Spleen (tissue), 13 donors: ENCODE measurements at places on chromosomes 5 and 9. TPM values are rescaled to one million over a fixed set of nuclear protein-coding genes. Genes with fewer than 3 reads are reported as not detected.
A peak's percentile ranks its signal among the peaks of the same experiment; 100 is the strongest.

GRCh38 chr9:89793551-89793950 lies 188.7 kb downstream of the GADD45G start:
- DNase-seq: peak; percentile 28

DNA sequence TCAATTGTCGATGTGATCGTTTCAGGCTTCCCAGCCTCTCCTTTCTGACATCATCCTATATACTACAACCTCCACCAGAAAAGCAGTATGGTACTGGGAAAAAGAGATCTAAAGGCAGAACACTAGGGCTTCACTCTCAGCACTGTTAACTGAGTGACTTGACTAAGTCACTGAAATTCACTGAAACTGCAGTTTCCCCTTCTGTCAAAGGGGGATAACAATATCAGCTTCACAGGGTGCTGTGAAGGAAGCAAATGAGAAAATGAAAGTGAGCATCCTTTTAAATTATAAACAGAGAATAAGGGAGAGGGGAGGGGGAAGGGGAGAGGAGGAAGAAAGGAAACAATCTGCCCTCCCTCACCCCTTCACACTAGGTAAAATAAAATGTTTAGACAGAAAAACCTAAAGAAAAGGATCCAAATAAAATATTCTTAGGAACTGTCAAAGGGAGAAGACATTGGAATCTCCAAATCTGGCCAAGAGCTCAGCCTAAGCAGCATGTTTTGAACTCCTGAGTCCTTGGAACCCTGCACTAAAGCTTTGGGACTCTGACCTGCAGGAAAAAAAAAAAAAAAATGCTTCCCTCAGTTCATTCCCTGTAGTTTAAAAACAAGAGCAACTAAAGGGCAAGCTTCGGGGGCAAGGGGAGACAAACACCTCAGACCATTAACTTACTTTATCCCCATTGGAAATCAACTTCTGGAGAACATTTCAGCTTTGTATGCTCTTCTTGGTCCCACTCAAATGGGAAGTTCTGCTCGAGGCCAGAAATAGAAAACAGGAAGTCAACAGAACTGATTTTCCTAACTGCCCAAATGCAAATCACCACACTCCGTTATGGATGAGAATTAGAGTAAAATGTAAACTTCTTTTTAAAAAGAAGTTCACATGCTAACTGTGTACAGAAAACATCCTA lies 178.3 kb downstream of the DEPDC1B start:
- DNase-seq: no peak

DNA sequence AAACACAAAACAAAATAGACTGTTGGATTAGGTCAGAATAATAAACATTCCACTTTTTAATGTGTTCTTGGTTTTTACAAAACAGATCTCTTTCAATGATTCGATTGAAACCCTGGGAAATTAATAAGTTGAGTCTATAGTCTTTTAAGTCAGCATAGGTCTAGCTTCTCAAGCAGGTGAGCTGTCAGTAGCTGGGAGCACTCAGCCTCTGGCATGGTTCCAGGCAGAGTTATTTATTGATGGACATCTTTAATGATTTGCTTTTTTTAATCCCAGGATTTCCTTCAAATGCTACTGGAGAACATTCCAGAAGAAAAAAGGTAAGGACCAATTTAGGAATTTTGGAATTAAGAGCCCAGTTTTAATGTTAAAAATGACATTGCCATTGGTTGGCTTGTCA lies 241.0 kb downstream of the AOPEP start:
- no peak for DNase-seq

DNA sequence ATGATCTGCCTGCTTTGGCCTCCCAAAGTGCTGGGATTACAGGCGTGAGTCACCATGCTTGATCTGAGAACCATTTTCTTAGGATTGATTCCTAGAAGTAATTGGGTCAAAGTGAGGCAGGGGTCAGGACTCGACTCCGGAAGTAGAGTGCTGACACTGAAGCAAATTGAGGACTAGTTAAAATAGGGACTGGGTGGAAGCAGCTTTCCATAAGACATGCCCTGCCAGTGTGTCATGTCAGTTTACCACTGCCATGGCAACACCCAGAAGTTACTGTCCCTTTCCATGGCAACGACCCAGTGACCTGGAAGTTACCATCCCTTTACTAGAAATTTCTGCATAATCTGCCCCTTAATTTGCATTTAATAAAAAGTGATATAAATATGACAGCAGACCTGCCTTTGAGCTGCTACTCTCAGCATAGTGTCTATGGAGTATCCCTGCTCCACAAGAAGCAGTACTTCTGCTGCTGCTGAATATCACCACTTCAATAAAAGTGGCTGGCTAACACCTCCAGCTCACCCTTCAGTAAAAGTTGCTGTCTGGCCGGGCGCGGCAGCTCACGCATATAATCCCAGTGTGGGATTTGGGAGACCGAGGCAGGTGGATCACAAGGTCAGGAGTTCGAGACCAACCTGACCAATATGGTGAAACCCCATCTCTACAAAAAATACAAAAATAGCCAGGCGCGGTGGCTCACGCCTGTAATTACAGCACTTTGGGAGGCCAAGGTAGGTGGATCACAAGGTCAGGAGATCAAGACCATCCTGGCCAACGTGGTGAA lies 47.8 kb upstream of the JADE2 start:
- peak; percentile 33 for DNase-seq

DNA sequence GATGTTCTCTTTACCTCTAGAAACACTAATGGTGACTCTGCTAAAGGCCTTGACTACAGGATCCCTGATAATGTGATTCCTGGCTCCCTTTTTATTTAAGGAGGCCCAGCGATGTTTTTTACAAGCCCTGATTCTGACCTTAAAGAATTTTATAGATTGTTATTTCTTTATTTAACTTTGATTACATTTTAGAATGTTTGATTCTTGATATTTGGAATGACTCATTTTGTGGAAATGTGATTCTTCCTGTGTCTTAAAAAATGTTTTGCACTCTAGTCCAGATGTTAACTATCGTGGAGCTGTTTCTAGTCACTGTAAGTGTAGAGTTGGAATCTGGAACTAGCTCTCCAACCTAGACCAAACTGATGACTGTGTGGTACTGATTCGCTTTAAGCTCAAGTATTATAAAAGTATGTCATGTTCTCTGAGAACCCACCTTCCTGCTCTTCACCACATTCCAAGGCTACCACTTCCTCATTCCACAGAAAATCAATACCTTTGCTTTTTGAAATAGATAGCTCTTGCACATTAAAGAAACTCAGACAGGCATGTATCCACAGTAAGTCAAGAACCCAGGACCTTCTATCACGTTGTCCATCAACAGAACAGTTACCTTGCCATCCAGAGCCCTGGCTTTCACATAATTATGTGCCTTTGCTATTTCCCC lies 65.2 kb downstream of the JMY start:
- DNase-seq: no peak

DNA sequence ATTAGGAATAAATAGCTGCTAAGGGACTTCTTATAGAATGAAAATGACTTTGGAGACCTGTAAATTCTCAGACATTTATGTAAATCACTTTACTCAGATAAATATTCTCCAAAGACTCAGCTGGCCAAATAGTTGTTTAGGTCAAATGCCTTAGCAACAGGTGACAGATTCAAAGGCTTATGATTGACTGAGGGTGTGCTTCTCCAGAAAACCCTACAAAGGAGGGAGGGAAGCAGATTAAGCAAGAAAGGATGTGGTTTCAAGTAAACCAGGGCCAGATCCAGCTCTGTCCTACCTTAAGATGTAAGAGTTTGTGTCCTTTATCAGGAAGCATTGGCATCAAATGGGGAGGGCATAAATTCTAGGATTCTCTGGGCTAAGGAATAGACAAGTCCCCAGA lies 433.0 kb downstream of the TLE1 start:
- DNase-seq: no peak

GRCh38 chr5:27241564-27242257 lies 203.3 kb upstream of the CDH9 start:
- DNase-seq: no peak

GRCh38 chr5:119470851-119471451 lies 18.7 kb downstream of the HSD17B4 start:
- no peak for DNase-seq

DNA sequence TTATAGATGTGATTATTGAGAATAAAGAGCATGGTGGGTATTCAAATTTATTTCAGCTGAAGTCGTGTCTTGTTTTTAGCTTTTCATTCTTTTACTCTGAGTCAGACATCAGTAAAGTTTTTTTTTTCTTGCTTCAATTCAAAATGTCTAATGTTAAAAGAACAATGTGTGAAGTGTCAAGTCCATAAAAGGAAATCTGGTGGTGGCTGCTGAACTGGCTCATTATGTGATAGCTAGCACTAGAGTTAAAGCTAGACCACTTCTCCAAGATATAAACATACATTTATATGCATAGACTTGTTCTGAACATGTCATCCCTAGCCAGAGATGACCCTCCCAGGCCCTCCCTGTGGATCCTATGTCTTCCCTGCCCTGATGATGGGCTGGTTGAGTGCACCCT lies 338.3 kb downstream of the RAB3C start:
- DNase-seq: no peak

- no peak for DNase-seq
Measured at GRCh38 chr5:143791848-143792731, 19.9 kb upstream of the HMHB1 start.

GRCh38 chr9:100277166-100277979 lies 75.4 kb downstream of the TEX10 start:
- no peak for DNase-seq

DNA sequence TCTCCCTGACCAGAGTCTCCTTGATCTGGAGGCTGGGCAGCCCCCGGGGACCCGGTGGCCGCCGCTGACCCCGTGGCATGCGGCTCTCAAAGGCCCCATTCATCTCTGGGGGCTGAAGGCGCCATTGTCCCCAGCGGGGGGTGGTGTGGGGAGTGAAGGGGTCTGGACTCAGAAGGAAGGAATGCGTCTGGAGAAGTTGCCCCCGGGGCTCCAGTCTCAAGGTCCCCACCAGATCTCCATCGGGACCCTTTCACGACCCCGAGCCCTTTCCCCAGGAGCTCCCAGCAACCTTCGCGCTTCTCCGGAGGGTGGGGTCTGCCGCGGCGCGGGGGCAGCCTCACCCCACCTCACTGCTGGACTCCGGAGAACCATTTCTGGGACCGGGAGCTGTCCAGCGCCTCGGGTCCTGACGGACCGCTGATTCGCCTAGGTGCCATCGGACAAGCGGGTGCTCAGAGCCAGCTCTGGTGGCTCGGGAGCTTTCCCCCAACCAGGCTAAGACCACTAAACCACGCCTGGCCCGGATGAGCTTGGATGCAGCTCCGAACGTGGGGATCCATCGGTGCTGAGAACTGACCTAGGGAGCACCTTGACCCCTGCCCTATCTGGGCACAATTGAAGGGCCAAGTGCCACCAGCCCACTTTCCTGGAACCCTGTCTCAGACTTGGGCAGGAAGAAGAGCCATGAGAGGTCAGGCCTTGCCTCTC lies 5.1 kb upstream of the PCDH1 start:
- DNase-seq: no peak

DNA sequence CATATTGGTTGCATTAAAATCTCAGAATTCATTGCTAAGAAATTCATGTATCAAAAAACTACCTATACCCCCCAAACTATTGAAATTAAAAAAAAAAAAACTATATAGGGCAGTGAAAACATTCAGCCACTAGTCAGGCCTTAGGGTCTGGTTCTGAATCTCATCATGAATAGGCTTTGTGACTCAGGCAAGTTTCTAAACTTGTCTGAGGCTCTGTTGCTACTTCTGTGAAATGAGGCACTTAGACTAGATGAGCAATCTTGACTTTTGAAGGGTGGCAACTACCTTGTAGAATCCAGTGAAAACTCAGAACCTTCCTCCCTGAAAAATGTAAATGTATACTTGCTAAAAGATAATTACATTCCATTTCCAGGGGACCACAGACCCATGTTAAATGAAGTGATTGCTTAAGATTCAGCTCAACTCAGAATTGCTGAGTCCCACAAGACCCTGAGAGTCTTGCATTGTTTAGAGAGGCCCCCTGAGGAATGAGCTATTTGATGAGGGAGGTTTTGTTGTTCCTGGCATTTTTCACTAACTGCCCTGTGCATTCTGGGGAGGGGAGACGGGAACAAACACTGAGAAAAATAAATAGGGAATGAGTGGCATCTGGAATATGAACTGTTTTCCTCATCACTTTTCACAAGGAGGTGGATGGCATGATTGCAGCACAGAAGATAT lies 29.5 kb downstream of the RAI14 start:
- no peak for DNase-seq

DNA sequence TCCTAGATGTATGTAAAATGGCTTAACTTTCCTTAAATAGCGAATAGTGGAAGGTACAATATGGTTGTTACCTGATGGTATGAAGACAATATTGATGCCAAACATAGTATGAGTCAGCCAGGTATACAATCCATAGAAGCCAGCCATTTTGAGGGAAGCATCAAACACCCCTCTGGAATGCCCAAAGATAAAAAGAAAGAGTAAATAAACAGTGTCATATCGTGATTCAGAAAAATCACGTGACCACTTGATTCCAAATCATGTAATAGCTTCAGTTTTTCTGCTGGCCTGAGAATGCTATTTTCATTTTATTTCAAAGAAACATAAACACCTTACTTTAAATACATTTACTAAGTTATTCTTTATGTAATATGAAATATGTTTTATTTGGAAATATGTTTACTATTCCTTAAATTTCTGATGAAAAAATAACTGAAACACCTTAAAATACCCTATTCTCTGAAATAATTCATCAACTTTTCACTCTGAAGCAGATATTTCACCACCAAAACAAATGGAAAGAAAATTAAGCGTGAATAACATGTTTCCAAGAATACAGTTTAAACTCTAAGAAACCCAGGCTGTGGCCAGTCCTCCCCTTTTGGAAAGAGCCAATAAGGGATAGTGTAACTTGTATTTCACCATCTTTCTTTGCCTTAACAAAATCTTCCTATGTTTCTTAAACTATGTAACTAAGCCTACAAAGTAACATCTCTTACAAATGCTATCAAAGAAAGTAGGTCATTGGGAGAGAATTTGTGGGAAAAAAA lies 24.8 kb upstream of the CTNNAL1 start:
- DNase-seq: no peak

DNA sequence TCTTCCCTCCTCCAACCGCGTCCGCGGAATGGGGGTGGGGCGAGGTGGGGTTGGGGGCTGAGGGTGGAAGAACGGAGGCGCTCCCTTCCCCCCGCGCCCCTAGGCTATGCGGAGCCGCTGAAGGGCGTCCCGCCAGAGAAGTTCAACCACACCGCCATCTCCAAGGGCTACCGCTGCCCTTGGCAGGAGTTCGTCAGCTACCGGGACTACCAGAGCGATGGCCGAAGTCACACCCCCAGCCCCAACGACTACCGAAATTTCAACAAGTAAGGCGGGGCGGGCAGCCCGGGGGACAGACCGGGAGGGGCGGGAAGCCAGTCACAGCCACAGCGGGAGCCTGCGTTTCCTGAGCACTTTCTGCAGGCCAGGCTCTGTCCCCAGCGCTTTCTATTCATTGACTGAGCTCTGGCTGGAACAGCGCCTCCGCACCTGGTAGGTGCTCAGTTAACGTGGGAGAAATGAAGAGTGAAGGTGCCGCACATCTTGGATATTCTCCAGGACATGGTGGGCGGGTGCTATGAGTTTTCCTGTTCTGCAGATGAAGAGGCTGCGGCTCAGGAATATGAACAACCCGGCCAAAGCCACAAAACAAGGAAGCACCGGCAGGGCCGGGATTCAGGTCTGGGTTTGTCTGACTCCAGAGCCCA lies 11.3 kb downstream of the MYOZ3 start:
- DNase-seq: peak; percentile 83

ADAMTS12 gene
- 1.4 TPM for total RNA-seq

LHX2 gene
- 0.28 TPM for total RNA-seq

PKD2L2 gene
- total RNA-seq: not detected

PROB1 gene
- 1.6 TPM for total RNA-seq

GABRG2 gene
- not detected for total RNA-seq

PCDHGA11 gene
- total RNA-seq: 2.5 TPM

AK3 gene
- total RNA-seq: 65.3 TPM

TMEM232 gene
- 3.1 TPM for total RNA-seq

PCDHGA3 gene
- total RNA-seq: 1.9 TPM

MSX2 gene
- total RNA-seq: 0.19 TPM

MARCHF11 gene
- total RNA-seq: not detected

OTP gene
- not detected for total RNA-seq

INSL4 gene
- not detected for total RNA-seq
